CD4-positive, alpha-beta T cell treated with Interleukin-1 beta for 1 hour (primary cell): ENCODE measurements at places on chromosomes 7 and 10.

GRCh38 chr10:101050208-101051069 lies 11.3 kb upstream of the KAZALD1 start:
- DNase-seq: peak; percentile 72

GRCh38 chr7:103574576-103574975 lies 128.6 kb upstream of the SLC26A5 start:
- DNase-seq: no peak

GRCh38 chr7:98724591-98724990 lies 107.5 kb downstream of the NPTX2 start:
- DNase-seq: no peak

- no peak for DNase-seq
These were observed 37.4 kb upstream of the BET1 start for GRCh38 chr7:94041529-94041928.

- DNase-seq: no peak
These were observed 20.6 kb upstream of the WASL start for GRCh38 chr7:123769371-123769770.

GRCh38 chr7:131015657-131015958 lies 281.6 kb upstream of the KLF14 start:
- DNase-seq: no peak

GRCh38 chr7:55538538-55538937 lies 33.8 kb downstream of the VOPP1 start:
- DNase-seq: no peak

DNA sequence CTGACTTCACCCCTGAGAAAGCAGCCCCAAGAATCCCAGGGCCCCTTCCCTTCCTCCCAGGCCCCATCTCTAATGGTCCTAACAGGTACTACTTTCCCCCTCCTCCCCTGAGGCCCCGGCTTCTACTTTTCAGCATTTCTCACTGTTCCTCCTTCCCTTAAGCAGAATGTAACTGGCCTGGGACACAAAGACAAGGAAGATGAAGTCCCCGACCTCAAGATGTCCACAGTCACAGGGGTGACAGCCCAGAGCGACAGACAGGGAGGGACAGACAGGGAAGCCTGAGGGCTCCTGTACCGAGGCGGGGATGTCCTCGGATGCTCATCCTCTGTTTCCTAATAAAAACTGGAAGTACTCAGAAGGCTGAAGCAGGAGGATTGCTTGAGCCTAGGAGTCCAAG lies 11.6 kb downstream of the AOC1 start:
- no peak for DNase-seq

GRCh38 chr10:88184543-88185297 lies 321.3 kb downstream of the PTEN start:
- DNase-seq: no peak

- DNase-seq: no peak
These were observed 46.3 kb downstream of the EGFR start for GRCh38 chr7:55065079-55065478.
